ENCODE measurements at places on chromosomes 7 and 10. TPM values are rescaled to one million over a fixed set of nuclear protein-coding genes. Genes with fewer than 3 reads are reported as not detected.

AGAP9 gene
- total RNA-seq: 6.0 TPM

ELOVL3 gene
- 0.87 TPM for total RNA-seq

PLCE1 gene
- 14.3 TPM for total RNA-seq

- H3K4me3 ChIP-seq: no peak overlapping the region
- no peaks in the 10 kb centered on the region for H3K4me1 ChIP-seq
These were observed 243.2 kb downstream of the SNX10 start for GRCh38 chr7:26534649-26535482.

DNA sequence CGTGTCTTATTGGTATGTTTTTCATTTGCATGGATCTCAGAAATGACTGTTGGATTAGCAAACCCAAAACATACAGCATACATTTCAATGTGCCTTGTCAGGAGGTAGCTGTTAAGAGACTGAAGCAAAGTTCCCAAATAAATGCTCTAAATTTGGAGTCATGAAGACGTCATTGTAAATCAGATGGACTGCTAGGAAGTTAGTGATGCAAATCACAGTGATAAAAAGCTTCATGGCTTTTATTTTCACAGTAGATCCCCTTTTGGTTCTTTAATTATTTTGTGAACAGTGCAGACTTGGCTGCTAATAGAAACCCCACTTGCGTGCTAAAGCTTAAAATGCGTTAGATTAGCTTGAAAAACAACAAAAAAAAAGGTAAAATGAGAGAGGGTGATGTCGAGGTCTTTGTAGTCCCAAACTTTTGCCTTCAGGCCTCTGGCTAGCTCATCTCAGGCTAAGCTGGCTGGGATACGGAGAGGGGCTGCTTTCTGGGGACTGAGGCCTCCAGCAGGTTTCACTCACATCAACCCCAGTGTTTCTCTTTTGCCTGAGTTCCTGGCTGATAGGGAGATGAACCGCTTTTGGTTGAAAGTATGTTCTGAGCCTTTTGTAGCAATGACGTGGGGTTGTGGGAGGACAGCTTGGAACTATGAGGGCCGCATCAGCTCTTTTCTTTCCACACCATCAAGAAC, 107.1 kb upstream of the CDCA7L start:
- H3K36me3 ChIP-seq: no peaks in the 10 kb centered on the region
- no peaks in the 10 kb centered on the region for H3K27me3 ChIP-seq
- H3K4me3 ChIP-seq: no peak overlapping the region
- no peaks in the 10 kb centered on the region for H3K4me1 ChIP-seq
- no peak for DNase-seq
